ENCODE measurements at places on chromosomes 13 and 19.

GRCh38 chr13:47903836-47904235 lies 97.2 kb downstream of the SUCLA2 start:
- no peak for DNase-seq

DNA sequence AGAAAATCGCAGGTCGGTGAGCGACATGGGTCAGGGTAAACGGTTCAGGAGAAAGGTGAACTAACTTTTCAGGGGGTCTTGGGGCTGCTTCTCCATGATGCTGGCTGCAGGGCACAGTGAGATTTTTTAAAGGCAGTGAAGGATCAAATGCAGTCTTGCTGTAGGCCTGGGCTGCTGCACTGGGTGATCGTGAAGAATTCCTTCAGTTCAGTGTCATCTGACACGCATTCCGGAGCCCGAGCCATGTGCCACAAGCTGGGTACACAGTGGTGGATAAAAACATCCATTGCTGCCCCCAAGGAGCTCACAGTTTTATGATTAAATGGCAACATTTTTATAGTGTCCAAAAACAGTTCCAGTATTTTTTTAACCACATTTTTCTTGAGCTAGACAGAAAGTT lies 56.3 kb upstream of the GPR12 start:
- DNase-seq = no peak

GRCh38 chr13:112968910-112969691 lies at the start of gene MCF2L:
Gene MCF2L (plus strand): TSS chr13:112969214. CDS start chr13:112969380, 166 bp downstream.
- DNase-seq = peak; percentile 80

DNA sequence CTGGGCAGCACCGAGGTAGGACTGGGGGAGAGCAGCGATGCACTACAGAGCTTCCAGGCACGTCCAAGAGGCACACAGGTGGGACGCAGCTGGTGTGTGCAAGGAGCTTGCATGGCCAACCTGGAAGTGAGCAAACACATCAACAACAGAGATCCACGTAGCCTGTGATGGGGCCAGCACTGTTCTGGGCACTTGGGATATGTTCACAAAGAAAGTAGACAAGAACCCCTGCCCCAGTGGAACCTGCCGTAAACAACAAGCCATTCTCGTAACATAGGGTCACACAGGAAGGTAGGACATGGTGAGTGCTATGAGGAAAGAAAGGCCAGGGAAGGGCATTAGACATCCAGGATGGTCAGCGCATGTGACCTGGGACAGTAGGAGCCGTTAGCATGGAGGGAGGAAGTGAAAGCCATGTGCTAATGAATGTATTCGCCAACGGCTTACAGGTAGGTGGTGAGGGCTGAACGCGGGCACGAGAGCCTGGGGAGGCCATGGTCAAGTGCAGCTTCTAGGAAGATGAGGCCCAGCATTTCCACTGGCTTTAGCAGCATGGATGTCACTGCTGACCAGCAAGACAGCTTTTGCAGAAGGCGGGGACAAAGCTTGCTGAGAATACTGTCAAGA lies 105.5 kb downstream of the TEX26 start:
- DNase-seq = no peak

GRCh38 chr13:85223883-85224656 lies 575.1 kb downstream of the SLITRK6 start:
- DNase-seq = no peak

GRCh38 chr19:14395710-14396336 lies 14.6 kb downstream of the ADGRE5 start:
- DNase-seq = no peak

- no peak for DNase-seq
Observed at GRCh38 chr13:29619995-29620394, 24.5 kb upstream of the SLC7A1 start.

DNA sequence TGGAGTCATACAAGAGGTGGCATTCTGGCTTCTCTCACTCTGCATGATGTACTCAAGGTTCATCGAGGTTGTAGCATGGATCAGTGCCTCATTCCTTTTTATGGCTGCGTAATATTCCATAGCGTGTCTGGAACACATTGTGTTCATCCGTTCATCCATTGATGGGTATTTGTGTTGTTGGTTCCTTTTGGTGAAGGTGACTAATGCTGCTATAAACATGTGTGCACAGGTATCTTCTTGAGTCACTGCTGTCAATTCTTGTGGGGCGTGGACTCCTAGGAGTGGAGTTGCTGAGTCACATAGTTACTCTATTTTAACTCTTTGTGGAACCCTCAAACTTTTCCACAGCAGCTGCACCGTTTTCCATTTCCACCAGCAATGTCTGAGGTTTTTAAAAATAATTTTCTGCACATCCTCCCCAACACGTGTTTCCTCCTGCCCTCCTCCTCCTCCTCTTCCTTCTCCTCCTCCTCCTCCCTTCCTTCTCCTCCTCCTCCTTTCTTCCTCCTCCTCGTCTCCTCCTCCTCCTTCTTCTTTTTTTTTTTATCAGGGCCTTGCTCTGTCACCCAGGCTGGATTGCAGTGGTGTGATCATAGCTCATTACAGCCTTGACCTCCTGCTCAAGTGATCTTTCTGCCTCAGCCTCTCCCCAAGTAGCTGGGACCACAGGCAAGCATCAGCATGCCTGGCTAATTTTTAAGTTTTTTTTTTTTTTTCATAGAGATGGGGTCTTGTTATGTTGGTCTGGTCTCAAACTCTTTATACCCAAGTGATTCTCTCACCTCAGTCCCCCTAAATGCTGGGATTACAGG lies 2.0 kb upstream of the TMEM221 start:
- DNase-seq = peak; percentile 62

DNA sequence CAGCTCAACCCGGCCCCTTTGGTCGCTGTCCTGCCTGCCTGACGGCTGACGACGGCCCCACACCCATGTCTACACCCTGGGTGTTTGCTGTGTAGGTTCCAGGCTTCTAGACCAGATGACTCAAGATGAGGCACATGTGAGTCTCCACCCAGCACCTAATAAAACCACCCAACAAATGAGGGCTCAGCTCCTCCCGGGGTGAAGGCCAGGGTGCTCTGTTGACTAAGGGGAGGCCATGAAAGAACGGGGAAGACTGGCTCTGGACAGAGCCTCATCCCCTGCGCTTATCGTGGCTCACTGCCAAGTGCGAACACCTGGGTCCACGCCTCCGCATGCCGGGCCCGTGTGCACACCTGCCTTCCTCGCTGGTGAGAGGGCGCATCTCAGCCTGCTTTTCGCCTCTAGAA lies 39.6 kb downstream of the COL4A2 start:
- no peak for DNase-seq

DNA sequence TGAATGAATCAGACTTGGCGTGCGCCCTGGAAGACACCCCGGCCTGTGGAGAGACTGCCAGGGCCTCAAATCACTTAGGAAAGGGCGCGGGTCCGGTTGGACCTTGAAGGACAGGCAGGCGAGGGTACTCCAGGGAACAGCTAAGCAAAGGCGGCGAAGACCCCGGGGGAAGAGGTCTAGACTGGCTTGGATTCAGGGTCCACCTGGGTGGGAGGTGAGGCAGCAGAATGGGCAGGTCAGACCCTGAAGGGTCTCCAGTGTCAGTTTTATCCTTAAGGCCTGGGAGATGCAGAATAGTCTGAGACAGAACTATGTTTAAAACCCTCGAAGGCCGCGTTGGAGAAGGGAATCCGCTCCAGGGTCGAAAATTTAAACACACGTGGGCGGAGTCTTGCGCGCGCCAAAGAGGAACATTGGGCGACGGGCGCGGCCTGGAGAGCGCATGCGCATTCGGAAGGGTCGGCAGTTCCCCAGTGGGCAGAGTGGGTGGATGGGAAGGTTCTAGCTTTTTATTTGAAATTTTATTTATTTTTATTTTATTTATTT lies 567 bp upstream of the SMG9 start:
- DNase-seq = peak; percentile 82

- no peak for DNase-seq
Observed at GRCh38 chr13:21932996-21933395, 262.1 kb downstream of the FGF9 start.

- no peak for DNase-seq
Observed at GRCh38 chr19:10333758-10334587, 644 bp upstream of the RAVER1 start.

DNA sequence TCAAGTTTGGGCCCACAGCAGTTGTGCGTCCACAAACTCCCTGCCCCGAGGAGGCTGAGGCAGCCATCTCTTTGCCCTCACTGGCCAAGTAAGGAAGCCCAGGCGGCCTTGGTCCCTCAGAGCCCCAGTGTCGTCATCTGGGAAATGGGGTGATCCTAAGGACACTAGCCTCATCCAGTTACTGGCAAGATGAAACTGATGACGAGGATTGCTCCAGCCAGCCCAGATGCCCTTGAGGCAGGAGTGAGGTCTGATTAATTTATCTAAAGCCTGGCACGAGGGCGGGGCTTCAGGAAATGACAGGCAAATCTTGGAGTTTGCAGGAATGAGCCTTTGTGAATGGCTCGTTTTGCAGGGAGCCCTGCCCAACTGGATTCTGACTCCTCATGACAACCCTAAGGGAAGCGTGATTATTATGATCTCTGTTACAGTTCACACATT lies 5.6 kb downstream of the LIPE start:
- DNase-seq = no peak

- no peak for DNase-seq
Observed at GRCh38 chr19:58129284-58129683, 21.3 kb downstream of the ZNF329 start.

GRCh38 chr13:110578363-110578762 lies 16.8 kb upstream of the RAB20 start:
- no peak for DNase-seq

DNA sequence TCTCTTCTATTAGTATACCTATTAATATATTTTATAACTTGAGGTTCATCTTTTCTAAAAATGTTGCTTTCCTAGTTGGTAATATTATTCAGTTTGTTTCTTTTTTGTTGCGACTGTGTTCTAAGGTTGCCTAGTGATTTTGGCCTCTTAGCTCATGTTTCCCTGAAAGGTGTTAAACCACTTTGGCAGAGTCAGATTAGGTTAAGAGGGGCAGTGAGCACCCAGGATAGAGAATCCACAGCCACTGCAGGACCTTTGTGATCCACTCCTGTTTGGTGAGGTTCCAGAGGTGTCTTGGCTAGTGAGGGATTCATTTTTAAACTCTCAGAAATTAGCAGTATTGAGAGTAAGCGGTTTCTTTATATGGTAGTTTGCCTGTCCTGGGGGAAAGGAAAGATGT lies 14.9 kb upstream of the GPR18 start:
- DNase-seq = no peak

DNA sequence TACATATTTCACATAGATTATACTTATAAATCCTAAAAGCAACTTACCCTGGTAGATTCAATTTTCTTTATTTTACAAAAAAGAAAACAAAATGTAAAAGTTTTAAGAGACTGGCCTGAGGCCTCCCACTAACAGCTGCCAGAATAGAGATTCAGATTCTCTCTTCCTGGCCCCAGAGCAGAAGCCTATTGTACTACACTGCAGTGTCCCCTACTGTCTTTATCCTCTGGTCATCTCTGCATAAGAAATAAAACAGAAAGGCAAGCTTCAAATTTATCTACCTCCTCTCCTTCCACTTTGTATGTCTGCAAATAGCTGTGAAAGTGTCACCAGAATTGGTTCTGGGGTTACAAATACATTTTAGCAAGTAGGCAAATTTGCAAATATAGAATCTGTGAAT lies 1004.1 kb upstream of the PCDH9 start:
- no peak for DNase-seq

DNA sequence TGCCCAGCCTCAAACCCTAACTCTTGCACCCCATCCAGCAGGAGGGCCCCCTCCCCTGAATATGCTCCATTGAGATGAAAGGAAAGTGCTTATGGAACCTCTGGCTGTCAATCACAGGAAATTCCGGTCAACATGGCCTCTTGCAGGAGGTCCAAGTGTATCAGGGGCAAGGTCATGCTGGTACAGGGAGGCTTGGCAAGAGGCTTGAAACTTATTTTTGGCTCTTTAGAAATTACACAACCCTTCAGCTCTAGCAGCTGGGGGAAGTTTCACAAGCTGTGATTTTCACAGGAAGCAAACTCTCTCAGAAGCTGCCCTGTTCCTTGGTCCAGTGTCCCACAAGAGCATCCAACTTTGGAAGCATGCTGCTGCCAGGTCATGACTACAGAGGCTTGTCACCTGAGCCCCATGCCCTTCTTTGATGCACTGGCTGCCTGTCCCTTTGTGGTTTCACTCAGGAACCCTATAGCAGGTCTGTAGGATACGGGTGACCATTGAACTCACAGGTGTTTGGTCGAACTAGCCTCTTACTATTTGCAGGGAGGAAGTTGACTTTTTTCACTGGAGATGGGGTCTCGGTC lies 8.4 kb downstream of the ASF1B start:
- no peak for DNase-seq

GRCh38 chr13:109840201-109840892 lies 54.0 kb upstream of the IRS2 start:
- peak; percentile 3 for DNase-seq

GRCh38 chr13:45817833-45818232 lies 33.7 kb downstream of the SIAH3 start:
- no peak for DNase-seq

- DNase-seq = peak; percentile 87
Observed at GRCh38 chr19:48965806-48966540, 864 bp downstream of the FTL start.

DNA sequence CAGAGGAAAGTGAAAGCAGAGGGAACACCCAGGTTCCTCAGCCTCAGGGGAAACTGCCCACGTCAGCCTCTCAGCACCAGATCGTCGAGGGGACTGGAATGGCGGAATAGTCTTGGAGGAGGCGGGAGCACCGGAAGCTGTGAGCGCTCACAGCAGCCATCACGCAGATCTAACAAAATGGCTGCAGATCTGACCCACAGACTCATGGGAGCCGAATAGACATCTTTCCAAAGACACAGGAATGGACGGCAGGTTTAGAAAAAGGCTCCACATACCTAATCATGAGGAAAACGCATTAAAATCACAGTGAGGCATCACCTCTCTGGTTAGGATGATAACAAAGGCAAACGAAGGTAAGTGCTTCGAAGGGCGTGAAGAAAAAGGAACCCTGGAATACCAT lies 11.8 kb upstream of the LILRA2 start:
- DNase-seq = no peak

- DNase-seq = peak; percentile 78
Observed at GRCh38 chr19:21568816-21569493, 63.6 kb downstream of the ZNF429 start.

DNA sequence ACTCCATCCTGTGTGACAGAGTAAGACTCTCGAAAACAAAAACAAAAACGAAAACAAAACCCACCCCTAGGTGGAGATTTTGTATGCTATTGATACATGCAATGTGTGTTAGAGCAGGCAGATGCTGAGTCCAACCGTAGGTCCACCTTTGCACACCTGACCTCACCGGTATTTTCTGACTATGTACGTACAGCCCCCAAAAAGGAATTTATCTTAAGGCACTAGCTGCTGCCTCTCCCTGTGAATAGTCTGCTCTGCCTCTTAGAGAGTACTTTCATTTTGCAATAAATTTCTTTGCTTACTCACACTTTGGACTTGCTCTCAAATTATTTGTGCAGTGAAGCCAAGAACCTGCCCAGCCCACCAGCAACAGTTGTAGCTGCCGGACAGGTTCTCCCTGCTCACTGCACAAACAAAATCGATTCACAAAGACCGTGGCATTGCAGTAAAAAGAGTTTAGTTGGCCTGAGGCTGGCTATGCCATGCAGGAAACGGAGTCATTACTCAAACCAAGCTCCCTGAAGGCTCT lies 8.2 kb upstream of the ZNF77 start:
- no peak for DNase-seq

- DNase-seq = no peak
Observed at GRCh38 chr19:28290963-28291657, 921.8 kb downstream of the UQCRFS1 start.

Measured in activated naive CD8-positive, alpha-beta T cell treated with anti-CD3 and anti-CD28 coated beads for 36 hours (primary cell).